ENCODE measurements at places on chromosomes 11 and 22.

DNA sequence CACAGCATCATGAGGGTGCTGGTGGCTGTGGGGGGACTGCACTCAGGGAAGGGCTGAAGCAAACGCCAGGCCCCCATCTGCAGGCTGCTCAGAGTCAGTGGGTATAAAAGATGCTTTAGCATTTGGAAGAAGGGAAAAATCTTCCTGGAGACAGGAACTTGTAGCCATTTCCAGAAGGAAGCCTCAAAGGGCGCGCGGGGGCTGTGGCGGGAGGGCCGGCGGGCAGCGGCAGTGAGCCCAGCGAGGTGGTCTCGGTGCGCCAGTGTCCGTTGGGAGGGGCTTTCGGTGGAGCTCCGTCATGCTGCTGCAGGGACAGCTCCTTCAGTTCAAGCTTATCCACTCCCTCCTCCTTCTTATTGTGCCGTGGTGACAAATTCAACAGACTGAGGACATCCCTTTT is 63.0 kb upstream of the PITPNB start:
- no peak for DNase-seq

DNA sequence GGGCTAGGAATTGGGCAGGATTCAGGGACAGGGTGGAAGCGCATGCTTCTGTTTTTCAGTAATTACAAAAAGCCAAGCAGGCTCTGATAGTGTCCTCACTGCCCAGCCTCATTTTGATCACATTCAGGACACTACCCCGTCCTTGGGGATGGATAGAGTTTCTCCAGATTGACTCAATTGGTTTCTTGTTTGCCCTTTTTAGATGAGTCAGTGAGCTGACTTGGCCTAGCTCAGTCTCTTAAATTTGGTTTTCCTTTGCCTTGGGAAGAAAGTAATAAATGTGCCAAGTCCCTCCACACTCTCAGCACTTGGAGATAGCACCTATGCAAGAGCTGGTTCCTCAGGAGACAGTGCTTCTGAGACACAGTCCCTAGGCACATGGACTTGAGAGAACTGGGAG is 25.5 kb downstream of the DKK3 start:
- DNase-seq, result peak; percentile 74

DNA sequence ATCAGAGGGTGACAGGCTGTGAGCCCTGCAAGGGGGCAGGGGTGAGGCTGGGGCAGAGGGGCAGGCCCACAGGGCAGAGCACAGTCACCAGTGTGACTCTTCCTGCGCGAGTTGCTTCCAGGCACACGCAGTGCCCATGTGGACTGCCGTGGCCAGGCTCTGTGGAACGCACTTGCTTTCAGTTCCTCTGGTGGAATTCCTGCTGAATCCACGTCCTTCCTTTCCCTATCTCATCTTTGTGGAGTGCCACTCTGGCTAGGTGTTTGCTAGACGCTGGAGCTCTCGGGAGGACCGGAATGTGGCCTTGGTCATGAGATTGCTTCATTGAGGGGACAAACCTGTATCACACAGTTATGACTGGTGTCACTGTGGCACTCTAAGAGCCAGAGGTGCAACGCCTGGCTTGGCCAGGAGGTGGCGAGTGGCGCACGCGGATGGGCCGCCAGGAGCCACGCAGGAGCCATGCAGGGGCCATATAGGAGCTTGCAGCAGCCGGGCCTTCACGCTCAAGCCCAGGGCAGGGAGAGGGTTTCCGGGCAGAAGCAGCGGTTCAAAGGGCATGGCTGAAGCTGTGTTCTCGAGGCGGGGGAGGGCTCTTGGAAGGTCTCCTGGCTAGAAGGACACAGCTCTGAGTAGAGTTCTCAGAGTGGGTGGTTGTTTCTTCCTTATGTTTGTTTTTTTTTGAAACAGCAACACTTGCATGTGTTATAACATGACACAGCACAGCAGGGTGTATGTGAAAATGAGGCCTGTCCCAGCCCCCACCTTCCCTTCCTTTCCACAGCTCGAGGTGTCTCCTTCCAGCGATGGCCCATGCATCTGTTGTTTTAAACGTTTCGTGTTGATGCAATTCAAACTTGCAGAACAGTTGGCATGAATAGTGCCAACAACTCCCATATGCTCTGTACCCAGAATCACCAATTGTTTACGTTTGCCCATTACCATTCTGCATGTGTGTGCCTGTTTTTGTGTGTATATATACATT is 36.2 kb downstream of the TBC1D22A start:
- DNase-seq, result peak; percentile 62

DNA sequence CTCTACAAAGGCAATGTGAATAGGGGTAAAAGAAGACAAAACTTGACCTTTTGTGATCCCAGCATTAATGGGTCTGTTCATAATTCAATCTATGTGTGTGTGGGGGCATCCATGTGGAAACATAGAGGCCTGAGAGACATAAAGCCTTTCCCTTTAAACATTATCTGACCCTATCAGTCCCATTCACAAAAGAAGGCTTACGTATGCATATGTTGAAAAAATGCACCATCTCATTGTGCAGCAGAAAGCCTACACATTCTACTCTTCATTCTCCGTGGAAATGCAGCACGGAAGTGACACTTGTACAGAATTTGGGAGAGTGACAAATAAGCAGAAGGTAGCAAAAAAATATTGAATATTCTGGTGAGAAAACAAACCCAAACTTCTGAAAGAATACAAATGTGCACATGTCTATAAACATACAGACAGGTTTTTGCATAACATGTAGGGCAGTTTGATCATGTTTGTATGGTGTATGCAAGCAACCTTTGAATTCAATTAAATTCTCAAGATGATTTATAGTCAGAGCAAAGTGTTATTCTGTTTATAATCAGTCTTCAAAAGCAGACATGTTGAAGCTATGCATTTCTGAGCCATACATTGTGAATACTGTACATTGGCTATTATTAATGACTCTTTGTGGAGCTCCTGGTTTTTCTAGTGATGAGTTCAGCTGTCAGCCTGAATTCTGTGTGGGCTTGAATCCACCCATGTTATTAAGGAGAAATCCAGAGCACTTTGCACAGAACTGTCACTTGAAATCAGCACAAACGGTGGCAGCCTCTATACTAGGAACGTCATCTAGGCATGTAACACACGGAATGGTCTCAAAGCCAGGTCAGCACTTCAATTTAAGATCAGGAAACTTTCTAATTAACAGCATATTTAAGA is 236.8 kb downstream of the DCDC1 start:
- DNase-seq, result no peak

DNA sequence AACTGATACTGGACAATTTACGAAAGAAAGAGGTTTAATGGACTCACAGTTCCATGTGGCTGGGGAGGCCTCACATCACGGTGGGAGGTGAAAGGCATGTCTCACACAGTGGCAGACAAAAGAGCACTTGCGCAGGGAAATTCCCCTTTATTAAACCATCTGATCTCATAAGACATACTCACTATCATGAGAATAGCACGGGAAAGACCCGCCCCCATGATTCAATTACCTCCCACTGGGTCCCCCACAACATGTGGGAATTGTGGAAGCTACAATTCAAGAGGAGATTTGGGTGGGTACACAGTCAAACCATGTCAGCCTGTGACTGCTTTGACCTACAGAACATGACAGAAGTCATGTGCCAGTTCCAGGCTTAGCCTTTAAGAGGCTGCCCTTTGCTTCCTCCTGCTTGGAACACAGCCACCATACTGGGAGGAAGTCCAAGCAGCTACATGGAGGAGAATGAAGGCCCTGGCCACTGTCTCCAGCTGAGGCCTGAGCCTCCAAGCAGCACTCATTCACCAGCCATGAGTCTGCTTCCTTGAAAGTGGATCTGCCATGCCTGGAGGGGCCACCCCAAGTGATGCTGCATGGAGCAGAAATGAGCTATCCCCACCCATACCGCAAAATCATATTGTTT is 10.9 kb upstream of the GAL start:
- peak; percentile 72 for DNase-seq

DNA sequence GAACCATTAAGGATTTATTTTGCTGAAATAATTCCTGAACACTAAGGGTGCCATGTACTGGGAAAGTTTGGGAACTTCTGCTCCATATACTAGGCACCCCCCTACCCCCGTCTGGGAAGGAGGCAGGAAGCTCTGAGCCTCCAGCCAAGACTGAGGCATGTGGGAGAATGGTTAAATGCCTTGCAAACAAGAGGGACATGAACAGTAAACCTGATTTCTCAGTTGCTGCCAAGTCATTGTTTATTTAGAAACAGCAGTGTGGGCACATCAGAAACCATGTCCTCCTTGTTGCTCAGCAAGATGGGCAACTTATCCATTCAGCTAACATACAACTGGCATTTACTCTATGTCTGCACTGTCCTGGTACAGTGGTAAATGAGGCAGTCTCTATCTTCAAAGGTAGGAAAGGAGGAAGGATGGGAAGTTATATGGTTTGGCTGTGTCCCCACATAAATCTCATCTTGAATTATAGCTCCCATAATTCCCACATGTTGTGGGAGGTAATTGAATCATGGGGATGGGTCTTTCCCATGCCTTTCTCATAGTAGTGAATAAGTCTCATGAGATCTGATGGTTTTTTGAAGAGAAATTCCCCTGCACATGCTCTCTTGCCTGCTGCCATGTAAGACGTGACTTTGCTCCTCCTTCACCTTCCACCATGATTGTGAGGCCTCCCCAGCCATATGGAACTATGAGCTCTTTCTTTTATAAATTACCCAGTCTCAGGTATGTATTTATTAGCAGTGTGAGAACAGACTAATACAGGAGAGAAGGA is 459.1 kb downstream of the MIAT start:
- no peak for DNase-seq

DNA sequence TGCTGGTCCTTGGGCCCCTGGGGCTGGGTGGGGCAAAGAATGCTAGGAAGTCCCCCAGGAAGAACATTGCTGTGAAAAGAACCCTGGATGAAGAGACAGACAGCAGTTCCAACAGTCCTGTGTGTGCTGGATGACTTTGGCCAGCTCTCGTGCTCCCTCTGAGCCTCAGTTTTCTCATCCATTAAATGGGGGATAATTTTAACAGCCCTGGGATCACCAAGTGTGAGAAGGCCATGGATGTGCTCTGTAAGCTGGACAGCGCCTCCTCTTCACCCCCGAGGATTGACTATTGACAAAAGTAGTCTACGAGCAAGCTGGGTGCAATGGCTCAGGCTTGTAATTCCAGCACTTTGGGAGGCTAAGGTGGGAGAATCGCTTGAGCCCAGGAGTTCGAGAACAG is 2.5 kb downstream of the LARGE2 start:
- no peak for DNase-seq

- DNase-seq, result peak; percentile 82
These were observed at the start of gene BACE1 for GRCh38 chr11:117316197-117316961. Gene BACE1 (minus strand): TSS chr11:117316256. CDS start chr11:117315795, 461 bp downstream.

DNA sequence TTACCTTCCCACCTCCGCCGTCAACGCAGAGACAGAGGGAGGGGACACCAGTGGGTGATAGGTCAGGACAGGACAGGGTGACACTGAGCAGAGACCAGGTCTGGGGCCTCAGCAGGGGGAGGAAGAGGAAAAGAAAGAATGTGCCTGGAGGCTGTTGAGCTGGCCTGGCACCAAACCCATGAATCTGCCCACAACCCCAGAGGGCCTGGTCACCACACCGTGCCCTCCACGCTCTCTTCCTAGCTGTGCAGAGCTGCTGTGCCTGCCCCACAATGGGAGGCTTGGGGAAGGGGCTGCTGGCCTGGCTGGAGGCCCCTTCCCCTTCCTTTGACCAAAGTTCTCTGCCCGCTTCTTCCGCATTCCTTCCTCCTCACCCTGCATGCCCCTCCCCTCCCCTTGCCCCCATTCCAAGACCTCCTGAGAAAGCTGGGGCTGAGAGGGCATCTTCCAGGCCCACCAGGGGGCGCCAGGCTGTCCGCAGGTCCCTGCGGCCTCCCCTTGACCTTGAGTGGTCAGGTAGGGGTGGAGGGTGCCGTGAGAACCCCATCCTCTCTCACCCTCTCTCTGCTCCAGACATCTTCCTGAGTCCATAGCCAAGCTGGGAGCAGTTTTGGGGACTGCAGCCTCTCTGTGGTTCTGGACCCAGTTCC is 11.0 kb upstream of the CACNA1I start:
- no peak for DNase-seq

- DNase-seq, result no peak
These were observed 870 bp upstream of the CTTN start for GRCh38 chr11:70397336-70397982.

DNA sequence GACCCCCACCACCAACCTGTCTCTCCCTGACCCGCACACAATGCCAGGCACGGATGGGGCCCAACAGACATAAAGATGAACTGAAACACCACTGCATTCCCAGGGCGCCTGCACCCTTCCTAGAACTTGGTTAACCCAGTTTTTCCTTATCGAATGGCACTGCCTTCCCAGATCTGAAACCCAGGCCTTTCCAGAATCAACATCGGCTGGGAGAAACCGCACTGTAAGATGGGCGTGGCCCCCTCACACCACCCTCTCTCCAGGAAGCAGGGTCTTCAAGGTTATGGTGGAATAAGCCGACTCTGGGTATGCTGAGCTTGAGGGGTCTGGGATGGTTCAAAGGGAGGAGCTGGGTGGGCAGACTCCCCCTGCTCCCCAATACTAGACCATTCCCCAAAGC is 23.1 kb downstream of the LRFN4 start:
- DNase-seq, result no peak

- DNase-seq, result peak; percentile 94
These were observed 72.1 kb downstream of the RNF169 start for GRCh38 chr11:74820763-74821162.

DNA sequence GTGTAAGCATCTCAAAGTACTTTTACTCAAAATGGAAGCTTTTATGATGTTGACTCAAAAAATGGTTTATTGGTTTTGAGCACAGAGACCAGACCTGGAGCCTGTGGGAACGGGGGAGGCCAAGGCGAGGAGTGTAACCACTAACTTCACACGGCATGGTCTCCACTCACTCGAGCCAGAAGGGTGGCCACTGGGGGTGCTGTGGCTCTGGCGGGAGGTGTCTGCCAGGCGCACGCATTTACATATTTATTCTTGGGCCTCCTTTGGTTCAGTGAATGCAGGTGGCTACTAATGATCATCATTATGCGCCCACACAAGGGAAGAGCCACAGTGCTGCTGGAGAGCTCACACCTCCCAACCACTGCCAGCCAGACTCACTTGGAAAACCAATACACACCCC is 64.6 kb downstream of the FLRT1 start:
- DNase-seq, result no peak

GRCh38 chr11:72483412-72484186 is 49.3 kb upstream of the CLPB start:
- DNase-seq, result peak; percentile 59

GRCh38 chr22:41915035-41915785 is at the start of gene SHISA8:
Gene SHISA8 (minus strand): TSS chr22:41915074. CDS start chr22:41914667, 407 bp downstream.
- DNase-seq, result no peak

GRCh38 chr22:17607891-17608521 is 20.5 kb downstream of the ATP6V1E1 start:
- no peak for DNase-seq

GRCh38 chr22:25666308-25666707 is 75.7 kb upstream of the MYO18B start:
- peak; percentile 42 for DNase-seq

DNA sequence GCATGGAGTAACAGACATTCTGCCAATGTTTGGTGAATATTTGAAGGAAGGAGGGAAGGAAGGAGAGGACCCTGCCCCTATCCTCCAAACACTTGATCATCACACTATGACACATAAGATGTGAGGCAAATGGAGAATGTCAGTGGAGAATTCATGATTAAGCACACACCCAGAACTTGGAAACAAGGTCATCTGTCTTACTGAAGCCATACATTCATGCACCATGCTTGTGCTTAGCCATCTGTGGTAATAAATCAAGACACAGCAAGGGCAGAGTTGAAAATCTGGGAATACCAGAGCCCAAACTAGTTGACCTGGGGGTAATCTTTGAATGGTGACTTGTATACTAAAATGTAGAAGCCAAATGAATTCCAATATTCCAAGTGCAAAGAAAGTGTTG is 7.9 kb upstream of the TIMP3 start:
- no peak for DNase-seq

GRCh38 chr11:119496469-119496868 is 73.5 kb upstream of the THY1 start:
- peak; percentile 28 for DNase-seq

- DNase-seq, result no peak
These were observed 123.1 kb downstream of the CD44 start for GRCh38 chr11:35262056-35262455.

Data from fibroblast of mammary gland (primary cell).